Karpas-422 (cell line): ENCODE measurements at places on chromosomes 1 and 21. TPM values are rescaled to one million over a fixed set of nuclear protein-coding genes. Genes with fewer than 3 reads are reported as not detected.

Gene ABCG1
- not detected in 2 replicates for total RNA-seq

Gene AQP10
- total RNA-seq, result not detected in 2 replicates

GRCh38 chr1:198320759-198321158 lies 164.0 kb downstream of the NEK7 start:
- no peak for DNase-seq
- no peaks in the 10 kb centered on the region for H3K27me3 ChIP-seq
- no peak overlapping the region for H3K27ac ChIP-seq
- no peak overlapping the region for H3K4me3 ChIP-seq
- no peaks in the 10 kb centered on the region for H3K36me3 ChIP-seq

DNA sequence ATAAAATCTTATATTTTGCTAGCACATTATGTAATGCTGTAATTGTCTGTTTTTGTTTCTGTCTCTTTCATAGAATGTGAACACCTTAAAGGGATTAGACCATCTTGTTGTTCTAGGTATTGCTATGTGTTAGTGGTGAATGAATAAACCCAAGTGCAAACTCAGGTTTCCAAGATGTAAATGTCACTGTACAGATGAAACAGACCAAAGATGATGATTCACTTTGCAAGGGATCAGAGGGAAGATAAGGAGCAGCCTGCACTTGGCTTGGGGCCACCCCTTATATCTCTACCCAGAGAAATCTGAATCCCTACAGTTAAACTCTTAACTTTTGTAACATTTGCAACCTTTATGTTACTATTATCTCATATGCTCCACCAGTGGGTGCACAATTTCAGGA lies 25.4 kb downstream of the UROD start:
- no peaks in the 10 kb centered on the region for H3K27me3 ChIP-seq
- no peak for DNase-seq
- H3K27ac ChIP-seq, result no peak overlapping the region
- H3K4me1 ChIP-seq, result peaks cover 9% of the 10 kb centered on the region

DNA sequence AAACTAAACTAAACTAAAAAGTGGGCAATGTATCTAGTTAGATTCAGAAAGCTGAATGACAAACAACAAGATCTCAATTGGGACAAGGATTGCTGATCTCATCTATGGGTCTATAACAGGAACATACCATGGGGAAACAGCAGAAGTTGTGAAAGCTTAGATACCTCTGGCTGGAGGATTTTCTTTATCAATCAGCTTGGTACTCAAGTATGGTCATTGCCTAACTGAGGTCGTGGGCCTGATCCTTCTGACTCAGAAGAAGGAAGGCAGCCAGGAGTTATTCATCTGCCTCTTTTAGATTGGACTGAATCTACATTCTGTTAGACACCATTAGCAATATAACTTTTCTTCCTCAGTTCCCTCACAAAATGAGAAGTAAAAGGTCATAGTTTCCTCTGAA lies 39.7 kb downstream of the DNTTIP2 start:
- no peak overlapping the region for H3K4me3 ChIP-seq
- H3K27me3 ChIP-seq, result no peaks in the 10 kb centered on the region
- no peaks in the 10 kb centered on the region for H3K4me1 ChIP-seq
- no peak overlapping the region for H3K27ac ChIP-seq
- H3K36me3 ChIP-seq, result no peaks in the 10 kb centered on the region

DNA sequence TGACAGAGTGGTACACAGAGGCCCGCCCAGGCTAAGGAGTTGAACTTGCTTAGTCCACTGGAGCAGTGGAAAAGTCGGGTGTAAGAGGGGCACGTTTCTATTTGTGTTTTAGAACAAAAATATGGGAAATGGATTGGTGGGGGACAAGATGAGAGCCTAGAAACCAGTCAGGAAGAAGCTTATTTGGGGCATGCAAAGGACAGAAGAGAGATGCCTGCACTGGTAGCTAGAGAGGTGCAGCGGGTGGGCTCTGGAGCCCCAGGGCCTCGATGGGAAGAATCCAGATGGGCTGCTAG lies 1.2 kb upstream of the LIN9 start:
- H3K27me3 ChIP-seq, result no peaks in the 10 kb centered on the region
- peaks cover 44% of the 10 kb centered on the region for H3K4me1 ChIP-seq
- H3K4me3 ChIP-seq, result peak overlapping the region; percentile 99; the same call in 1 of the 2 replicates
- H3K27ac ChIP-seq, result no peak overlapping the region
- peak; percentile 52 for DNase-seq
- no peaks in the 10 kb centered on the region for H3K36me3 ChIP-seq

DNA sequence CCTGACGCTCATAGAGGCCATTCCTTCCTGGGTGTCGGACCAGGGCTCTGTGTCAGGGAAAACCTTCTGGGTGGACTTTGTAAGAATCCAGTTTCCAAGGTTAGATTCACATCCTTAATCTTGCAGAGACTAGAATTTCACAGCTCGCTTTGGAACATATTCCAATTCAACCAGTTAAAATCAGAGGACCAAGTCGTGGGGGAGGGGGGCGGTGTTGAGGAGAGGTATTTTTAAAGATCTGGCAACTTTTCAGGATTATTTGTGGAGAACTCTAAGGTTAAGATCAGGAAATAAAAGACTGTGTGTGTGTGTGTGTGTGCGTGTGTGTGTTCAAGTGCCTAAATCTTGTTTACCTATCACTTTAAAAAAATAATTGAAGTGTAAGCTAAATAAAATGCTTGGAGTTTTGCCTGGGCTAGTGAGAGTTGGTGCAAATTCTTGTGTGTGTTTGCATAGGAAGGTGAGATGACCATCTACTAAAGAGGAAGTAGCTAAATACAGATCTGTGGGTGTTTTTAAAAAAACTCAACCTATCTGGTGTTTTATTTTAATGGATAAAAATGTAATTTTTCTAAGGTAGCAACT lies 21.8 kb downstream of the TENT5C start:
- 0 out of 2 replicates have a peak overlapping the region, but pooled peaks have one; percentile 43 for H3K4me3 ChIP-seq
- no peaks in the 10 kb centered on the region for H3K36me3 ChIP-seq
- no peaks in the 10 kb centered on the region for H3K27me3 ChIP-seq
- peaks cover 20% of the 10 kb centered on the region for H3K4me1 ChIP-seq

DNA sequence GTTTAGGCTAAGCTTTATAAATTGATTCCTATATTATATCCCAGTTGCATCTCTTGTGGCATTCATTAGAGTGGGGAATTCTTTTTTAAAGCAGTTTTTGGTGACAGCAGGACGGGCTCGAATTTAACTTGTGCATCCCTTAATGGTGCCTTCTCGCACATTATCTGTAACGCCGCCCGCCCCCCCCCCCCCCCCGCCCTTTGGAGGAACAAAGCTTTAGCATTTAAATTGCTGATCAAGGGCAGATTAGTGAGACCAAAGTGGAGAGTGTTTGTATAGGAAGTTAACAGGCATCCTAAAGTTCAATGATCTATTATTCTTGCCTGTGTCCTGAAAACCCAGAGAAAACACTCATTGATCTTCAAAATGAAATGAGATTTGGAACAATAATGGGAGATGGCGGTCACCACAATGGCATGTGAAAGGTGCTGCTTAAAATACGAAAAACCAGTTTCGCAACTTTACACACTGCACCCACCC lies 2.2 kb downstream of the LMO4 start:
- peaks cover 69% of the 10 kb centered on the region for H3K4me1 ChIP-seq
- H3K4me3 ChIP-seq, result peak overlapping the region; percentile 83
- no peaks in the 10 kb centered on the region for H3K27me3 ChIP-seq

DNA sequence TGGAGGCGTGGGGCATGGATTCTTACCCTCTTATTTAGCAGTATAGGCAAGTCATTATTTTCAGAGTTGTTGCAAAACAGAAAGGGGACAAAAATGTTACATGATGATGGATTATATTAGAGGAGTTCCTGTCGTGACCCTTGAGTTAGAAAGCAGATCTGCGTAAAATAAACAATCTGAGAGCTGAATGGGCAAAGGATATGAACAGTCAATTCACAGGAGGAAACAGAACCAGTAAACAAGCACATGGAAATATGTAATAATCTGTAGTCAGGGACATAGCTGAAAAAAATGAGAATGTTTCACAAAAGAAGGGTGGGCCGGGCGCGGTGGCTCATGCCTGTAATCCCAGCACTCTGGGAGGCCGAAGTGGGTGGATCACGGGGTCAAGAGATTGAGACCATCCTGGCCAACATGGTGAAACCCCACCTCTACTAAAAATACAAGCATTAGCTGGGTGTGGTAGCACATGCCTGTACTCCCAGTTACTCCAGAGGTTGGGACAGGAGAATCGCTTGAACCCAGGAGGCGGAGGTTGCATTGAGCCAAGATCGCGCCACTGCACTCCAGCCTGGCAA lies 20.9 kb downstream of the RCAN1 start:
- H3K36me3 ChIP-seq, result no peaks in the 10 kb centered on the region
- no peak overlapping the region for H3K27ac ChIP-seq
- DNase-seq, result no peak
- H3K4me1 ChIP-seq, result no peaks in the 10 kb centered on the region

- peaks cover 9% of the 10 kb centered on the region; the same call in 1 of the 2 replicates for H3K36me3 ChIP-seq
- no peaks in the 10 kb centered on the region for H3K27me3 ChIP-seq
These were observed 66.0 kb downstream of the ZMYM4 start for GRCh38 chr1:35334485-35334884.

GRCh38 chr1:93758842-93759515 lies 77.3 kb upstream of the BCAR3 start:
- no peak overlapping the region for H3K4me3 ChIP-seq
- no peak overlapping the region for H3K27ac ChIP-seq
- no peaks in the 10 kb centered on the region for H3K36me3 ChIP-seq
- no peaks in the 10 kb centered on the region for H3K4me1 ChIP-seq
- no peaks in the 10 kb centered on the region for H3K27me3 ChIP-seq
